ENCODE measurements at places on chromosomes 13 and 19.

DNA sequence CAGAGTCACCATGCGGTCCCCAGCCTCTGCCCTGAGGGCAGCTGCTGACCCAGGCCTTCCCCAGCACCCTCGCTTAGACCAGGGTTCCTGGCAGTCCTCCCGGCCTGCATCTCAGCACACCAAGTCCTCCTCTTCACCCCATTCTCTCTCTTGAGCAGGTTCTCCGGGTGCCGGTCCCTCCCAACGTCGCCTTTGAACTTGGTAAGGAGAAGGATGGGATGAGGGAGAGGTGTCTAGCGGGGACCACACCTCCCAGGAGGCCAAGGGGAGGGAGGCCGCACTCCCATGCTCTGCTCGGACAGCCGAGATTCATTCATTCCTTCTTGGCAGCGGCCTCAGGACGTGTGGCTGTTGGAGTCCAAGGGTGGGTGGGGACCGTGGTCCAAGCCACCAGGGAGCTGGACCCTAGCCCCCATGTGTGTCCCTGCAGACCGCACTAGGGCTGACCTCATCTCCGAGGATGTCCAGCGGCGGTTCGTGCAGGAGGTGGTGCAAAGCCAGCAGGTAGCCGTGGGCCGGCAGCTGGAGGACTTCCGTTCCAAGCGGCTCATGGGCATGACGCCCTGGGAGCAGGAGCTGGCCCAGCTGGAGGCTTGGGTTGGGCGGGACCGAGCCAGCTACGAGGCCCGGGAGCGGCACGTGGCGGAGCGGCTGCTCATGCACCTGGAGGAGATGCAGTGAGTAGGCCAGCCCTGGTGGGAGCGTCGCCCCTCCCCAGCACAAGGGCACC, 9.4 kb downstream of the ARHGEF1 start:
- DNase-seq: no peak

DNA sequence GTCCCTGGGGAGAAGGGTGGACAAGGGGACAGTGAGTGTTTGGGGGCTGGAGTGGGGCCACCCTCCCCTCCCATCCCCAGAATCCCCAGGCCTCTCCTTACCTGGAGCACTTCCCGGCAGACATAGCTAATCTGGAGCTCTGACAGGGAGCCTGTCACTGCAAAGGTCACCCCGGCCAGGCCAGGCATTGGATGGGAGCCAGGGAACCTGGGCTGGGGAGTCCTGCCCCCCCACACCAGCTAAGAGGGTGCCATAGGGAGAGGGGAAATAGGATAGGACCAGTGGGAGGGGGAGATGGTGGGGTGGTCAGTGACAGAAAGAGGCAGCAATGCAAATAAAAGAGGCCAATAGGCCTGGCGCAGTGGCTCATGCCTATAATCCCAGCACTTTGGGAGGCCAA, 3.5 kb downstream of the MAP4K1 start:
- no peak for DNase-seq

GRCh38 chr13:108807841-108808240, 178.4 kb downstream of the MYO16 start:
- no peak for DNase-seq

GRCh38 chr13:78659450-78659730, 435 bp upstream of the OBI1 start:
- no peak for DNase-seq

DNA sequence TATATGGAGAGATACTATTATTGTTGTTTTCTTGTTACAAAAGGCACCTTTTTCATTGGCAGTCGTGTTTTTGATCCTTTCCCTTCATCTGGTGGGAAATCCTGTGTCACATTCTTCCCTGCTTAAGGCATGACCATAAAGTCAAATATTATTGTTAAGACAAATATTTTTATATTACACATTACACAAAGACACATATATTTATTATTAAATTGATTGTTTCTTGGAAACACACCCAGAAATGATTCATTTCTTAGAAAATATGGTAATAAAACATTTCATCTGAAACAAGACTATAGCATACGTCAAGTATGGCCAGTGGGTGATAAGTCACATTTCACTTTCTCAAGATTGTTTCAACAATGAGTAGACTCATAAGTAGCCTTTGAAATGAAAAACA, 77.3 kb downstream of the KCTD12 start:
- DNase-seq: no peak

DNA sequence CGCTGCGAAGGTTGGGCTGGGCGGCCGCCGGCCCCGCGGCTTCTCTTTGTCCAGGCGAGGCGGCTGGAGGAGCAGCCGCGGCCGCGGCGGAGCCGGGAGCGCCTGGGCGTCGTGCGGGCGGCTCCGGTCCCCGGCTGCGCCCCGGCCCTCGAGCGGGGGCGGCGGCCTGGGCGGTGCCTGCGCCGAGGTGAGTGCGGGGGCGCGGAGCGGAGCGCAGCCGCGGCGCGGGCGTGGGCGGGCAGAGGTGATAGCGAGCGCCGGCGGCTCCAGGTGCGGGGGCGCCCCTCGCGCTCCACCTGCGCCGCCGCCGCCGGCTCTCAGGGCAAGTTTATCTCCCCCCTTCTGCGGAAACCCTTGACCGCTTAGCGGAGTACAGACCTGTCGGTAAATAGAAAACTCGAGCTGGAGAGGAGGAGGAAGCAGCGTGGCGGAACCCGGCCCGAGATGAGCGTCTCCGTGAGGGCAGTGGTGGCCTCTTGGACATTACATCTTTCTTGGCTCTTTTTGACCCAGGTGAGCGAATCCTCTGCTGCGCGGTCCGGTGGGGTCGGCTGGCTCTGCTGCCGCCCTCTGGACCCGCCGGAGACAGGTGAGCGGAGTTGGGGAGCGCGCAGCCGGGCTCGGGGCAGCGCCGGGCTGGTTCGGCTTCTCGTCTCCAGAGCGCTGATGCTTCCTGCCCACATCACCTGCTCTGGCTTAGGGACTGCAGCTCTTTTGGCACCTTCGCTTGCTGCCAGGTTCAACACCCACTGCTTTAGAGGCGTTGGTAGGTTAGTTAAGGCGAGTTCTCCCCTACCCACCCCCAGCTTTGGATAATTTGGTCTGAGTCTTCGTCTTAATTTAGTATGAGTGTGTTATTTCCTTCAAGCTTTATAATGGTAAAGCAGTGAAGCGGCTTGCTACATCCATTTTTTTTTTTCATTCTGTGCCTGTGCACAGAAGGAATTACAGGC, at the start of gene MTUS2:
Gene MTUS2, plus strand, starts transcription at position 241 of the 953 bp plus-strand sequence.
- DNase-seq: peak; percentile 1

GRCh38 chr13:114285166-114285808, 3.9 kb downstream of the UPF3A start:
- no peak for DNase-seq

DNA sequence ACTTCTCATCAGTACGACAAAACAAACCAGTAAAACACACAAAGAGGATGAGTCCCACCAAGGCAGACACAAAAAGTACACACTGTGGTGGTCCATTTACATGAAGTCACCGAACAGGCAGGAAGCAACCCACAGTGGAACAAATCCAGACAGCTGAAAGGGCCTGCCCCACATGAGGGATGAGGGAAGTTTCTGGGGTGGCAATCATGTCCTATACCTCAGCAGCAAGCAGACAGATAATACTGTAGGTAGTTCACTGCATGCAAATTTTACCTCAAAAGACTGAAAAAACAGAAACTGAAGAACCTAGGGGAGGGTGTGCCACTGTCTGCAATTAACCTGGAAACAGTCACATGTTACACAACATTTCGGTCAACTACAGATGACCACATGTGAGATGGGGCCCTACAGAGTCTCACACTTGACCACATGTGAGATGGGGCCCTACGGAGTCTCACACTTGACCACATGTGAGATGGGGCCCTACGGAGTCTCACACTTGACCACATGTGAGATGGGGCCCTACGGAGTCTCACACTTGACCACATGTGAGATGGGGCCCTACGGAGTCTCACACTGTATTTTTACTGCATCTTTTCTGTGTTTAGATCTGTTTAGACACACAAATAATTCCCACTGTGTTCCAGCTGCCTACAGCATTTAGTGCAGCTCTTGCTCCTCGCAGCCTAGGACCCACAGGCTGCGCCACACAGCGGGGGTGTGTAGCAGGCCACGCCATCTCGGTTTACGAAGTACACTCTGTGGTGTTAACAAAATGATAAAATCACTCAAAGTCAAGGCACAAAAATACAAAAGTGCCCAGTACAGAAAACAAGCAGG, 22.2 kb downstream of the PCID2 start:
- no peak for DNase-seq

DNA sequence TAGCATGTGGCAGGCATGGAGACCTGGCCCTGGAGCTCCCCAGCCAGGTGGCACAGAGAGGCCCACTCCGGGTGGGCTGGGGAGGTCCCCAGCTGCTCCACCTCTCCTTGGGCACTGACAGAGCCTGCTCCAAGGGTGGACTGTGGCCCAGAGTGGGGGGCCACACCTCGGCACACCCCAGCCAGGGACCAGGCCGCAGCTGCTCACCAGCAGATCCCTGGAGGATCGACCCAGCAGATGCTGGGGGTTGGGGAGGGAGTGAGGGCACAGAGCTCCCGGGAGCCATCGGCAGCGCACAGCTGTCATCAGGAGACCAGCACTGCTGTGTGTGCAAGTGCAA, 72.0 kb upstream of the KCTD15 start:
- no peak for DNase-seq

DNA sequence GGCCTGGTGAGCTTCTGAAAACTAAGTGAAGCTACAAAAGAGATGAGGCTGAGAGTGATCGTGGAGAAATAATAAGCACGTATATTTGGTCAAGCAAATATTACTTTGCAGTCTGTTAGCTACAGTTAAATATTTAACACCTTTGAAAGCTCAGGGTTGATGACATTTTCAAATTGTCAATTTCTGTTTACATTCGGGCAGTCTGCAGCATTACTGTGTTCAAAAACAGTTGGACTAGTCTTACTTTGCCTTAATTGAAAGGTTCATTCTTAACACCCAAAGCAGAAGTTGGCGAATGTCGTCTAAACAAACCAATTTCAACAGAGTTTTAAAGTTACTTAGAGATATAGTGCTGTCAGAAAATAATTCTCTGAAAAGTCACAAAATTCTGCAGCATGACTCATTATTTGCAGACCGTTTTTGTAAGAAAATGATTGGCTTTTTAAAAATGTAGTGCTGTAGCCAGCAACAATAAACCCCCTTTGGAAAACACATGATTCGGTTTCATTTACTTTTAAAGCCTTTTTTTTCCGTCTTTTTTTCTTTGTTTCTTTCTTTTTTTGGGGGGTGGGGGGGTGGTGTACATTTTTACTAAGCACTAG, 549.0 kb downstream of the GPC6 start:
- DNase-seq: no peak

DNA sequence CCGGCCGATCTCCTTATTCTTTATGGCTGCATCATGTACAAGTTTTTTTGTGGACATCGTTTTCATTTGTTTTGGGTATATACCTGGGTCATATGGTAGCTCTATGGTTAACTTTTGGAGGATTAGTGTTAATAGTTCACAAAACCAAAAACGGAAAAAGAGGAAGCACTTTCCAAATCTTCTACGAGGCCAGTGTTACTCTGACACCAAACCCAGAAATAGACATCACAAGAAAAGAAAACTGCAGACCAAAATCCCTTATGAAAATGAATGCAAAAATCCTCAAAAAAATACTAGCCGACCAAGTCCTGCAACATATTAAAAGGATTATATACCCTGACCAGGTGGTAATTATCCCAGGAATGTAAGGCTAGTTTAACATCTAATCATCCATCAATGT, 29.8 kb downstream of the ADGRE2 start:
- DNase-seq: no peak

- DNase-seq: no peak
Measured at GRCh38 chr13:99847318-99847750, 124.2 kb downstream of the ZIC5 start.

GRCh38 chr19:45569619-45570421, 14.8 kb downstream of the OPA3 start:
- DNase-seq: peak; percentile 69

GRCh38 chr19:19096641-19097627, 33.1 kb downstream of the SLC25A42 start:
- no peak for DNase-seq

DNA sequence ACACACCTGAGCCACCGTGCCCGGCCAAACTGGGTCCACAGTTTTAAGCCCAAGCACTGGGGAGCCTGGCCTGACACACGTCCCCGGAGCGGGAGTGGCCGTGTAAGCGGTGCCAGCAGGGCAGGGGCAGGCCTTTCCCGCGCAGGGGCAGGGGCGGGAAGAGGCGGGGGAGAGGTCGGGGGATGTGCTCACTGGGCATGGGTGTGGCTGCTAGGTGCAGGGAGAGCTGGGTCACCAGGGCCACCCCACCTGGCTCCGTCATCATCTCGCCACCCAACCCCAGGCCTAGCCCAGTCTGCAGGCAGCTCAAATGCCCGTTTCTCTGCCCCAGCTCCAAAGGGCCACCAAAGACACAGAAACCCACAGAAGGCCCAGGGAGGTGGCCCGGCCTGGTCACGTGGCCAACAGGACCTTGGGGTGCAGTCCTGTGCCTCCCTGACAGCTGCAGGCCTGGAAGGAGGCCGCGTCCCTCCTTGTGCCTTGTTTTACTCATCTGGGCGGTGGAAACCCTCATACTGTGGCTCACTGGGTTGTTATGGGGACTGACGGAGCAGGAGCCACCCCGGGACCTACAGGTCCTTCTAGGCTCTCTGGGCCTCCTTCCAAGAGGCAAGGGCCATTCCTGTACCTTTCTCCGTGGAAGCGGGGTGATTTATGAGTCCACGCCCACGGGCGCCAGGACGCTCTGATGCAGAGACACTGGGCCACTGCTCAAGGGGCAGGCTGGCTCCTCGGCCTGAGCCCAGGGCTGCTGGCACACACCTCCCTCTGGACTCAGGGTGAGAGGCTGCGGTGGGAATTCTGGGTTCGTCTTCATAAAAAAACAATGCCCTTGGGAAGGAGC, 27.7 kb downstream of the MAP2K2 start:
- no peak for DNase-seq

- peak; percentile 11 for DNase-seq
Measured at GRCh38 chr13:38872693-38873092, 117.9 kb downstream of the STOML3 start.

GRCh38 chr13:30138511-30138910, 168.8 kb downstream of the KATNAL1 start:
- DNase-seq: no peak

DNA sequence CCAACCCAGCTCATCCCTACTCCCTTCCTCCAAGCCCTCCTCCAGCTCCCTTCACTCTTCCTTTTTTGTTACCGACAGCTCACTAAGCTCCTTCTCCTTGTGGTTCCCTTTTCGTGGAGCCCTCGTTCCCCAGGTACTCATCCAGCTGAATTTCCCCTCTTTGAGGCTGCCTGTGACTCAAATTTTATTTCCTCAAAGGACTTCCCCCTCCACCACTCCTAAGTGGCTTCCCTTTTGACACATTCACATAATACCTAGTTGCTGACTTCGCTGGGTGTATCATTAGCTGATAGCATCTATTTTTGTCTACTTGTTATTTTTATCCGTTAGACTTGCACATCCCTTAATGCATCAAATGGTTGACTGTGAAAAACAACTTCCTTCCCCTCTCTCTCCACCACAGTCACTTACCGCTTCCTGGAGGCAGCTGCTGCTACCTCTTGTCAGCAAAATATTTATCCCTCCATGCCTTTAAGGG, 14.5 kb downstream of the FFAR2 start:
- DNase-seq: no peak

DNA sequence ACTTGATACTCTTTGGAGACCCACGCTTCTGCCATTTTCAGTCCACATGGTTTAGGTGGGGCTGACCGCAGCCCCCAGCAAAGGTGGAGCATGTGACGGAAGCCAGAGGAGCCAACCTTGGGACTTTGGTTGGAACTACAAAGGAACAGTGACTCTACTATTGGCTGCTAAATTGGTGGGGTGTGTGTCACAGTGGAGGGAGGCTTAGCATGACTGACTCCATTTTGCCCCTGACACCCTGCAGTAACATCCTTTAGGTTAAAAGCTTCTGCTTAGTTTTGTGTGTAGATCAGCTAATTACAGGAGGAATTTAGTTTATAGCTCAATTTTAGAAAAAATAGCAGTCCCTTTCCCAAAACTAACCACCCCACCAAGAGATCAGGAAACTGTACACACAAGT, 6.6 kb downstream of the SDHAF1 start:
- no peak for DNase-seq

Measured in stimulated activated CD4-positive, alpha-beta T cell treated with anti-CD3 and anti-CD28 coated beads, Interleukin-4, amount 100 ng/mL, for 48 hours (primary cell).